ENCODE measurements at places on chromosomes 7 and 10.

- no peak for DNase-seq
These were observed 59.1 kb upstream of the ZNF32 start for GRCh38 chr10:43707770-43708169.

GRCh38 chr7:24701261-24702235 is 55.7 kb downstream of the GSDME start:
- no peak for DNase-seq

GRCh38 chr7:101862280-101863220 is 45.1 kb downstream of the CUX1 start:
- DNase-seq, result no peak

- DNase-seq, result no peak
These were observed 15.2 kb downstream of the PDGFA start for GRCh38 chr7:504221-505111.

DNA sequence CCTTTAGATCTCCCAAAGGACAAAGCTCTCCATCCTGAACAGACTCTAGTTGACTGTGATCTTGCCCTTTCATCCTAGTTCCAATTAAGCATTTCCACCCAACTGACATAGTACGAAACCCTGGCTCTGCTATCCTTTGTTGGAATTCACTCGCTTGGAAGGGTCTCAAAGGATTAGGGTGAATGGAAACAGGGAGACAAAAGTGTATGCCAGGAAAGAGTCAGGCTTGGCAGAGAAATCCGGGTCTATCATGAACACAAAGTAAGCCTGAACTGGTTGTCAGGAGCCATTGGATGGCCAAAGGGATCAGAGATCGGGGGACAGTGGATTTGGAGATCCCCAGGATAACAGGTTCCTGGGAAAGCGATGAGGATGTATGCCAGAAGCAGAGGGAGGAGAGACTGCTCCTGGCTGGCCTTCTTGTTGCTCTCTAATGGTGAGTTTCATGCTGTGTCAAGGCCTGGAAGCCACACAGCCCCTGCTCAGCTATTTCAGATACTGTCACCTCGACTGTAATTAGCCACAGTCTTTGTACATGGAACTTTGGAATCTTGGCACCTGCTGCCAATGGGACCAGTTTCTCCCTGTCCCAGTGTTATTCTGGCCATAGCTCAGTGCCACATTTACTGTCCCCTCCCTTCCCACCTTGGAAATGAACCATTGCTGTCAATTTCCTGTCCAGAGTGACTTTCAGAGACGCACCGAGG is 1168.7 kb upstream of the AUTS2 start:
- no peak for DNase-seq

DNA sequence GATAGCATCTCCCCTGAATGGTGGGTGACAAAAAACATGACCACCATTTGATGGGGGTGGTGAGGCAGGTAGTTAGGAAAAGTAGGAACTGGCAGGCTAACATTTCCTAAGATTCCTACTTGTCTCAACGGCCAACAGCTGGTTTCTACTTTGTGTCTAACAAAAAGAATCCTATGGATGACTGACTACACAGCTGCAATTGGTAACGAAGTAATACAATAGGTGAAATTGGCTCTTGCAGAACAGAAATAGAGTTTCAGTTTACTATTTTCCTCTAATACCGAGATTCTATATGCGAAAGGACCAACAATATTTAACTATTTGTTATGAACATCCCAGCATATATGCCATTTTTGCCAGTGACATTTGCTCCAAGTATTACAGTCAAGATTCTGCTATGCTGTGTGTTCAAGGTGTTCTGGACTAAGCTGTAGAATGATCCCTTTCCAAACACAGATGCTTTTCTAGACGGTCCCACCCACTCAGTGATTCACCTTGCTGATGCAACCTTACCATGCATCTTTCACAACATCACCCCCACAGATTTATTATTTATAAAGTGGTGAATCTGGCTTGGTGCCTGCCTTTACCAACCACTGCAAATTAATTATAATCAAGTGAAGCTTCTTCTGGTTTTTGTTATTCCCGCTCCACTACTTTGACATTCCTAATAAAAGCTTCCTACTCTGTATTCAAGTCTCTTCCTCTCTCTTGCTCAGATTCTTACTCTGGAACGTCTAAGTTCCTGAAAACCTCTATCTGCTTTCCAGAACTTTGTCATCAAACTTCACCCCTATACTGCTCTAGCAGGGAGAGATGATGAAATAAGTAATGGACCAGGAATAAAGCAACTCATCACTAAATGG is 16.8 kb downstream of the BBIP1 start:
- DNase-seq, result no peak

DNA sequence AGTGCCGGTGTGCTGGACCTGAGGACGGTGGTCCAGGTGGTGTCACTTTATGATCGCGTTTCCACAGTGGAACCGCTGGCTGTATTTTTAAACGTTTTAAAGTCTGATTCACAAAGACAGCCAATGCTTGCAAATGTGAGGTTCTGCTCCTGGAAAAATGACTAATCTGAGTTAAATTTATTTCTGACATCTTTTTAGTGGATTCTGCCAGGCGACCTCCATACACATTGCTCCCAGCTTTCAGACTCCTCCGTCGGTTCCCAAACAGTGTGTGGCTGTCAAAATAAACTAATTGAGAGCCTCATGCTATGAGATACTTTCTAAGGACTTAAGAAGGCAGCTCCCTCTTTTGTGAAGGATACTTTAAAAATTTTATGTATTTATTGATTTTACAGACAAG is 12.7 kb upstream of the TTYH3 start:
- DNase-seq, result no peak

DNA sequence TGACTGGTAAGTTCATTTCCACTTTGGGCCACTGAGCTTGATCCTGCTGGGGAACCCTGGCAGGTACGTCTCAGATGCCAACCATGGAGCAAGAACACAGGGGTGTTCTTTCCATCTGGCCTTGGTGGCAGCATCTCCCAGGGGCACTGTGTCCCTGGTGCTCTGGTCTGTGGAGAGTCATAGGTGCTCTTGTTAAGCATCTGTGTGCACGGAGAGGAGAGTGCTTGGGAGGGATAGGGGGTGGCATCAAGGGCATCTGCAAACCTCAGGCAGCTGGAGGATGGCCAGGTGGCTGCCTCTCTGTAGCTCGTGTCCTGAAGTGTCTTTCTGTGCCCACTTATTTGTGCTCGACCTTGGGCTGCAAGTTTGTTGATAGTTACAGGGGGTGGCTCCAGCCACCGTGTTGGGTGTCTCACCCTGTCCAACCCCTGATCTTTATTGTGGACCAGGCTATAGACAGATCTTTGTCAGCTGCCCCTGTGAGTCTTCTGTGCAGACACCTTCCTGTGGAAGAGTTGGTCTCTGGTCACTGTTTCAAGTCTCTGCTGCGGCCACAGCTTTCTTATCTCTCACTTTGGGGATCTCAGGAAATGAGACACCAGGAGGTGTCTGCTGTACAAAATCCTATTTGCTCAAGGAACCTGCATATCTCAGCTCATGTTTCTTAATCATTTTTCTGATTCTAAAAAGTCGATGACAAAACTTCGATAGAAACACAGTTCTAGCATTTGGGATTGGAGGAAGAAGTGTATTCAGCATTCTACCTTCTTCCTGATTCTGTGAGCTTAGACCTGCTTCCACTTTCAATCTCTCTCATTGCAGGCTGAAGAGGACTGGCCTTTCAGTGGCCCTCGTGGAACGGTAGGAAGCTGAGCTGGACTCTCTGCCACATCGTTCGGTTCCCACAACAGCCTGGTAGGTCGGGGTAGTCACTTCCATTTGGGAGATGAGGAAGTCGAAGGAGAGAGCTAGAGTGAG is 17.2 kb upstream of the GIMAP8 start:
- DNase-seq, result no peak

GRCh38 chr10:133487085-133487484 is 33.3 kb downstream of the SCART1 start:
- no peak for DNase-seq

DNA sequence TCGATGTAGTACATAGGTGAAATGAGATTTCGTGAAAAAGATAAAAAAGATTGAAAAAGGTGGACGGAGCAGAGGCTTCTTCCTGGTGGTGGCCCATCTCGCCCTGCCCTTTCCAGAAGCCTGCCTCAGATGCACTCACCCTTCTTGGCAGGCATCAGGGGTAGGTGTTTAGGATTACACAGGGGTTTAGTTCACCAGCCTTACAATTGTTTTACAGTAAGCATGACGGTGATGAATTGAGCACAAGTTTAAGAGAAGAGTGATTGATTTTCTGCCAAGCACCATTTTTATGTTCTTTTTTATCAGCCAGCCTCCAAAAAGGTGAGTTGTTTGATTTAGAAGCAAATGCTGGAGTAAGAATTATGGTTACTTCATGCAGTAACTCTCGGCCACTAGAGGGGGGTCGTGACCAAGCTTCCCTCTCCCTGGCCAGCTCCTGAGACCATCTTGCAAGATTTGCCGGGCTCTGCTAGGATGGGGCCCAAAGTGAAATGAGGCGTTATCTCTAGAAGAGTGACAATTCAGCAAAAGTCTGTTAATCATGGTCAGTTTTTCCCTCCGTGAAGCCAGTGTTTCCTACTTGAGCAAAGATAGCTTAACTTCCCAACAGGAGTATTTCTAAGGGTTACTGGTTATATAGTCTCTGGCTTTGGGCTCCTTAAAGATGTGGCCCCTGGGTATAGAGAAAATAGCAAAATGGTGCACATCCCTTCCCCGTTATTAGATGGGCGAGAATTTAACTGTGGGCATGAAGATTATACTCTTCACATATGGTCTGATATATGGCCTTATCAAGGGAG is 228.8 kb downstream of the BMPER start:
- no peak for DNase-seq

DNA sequence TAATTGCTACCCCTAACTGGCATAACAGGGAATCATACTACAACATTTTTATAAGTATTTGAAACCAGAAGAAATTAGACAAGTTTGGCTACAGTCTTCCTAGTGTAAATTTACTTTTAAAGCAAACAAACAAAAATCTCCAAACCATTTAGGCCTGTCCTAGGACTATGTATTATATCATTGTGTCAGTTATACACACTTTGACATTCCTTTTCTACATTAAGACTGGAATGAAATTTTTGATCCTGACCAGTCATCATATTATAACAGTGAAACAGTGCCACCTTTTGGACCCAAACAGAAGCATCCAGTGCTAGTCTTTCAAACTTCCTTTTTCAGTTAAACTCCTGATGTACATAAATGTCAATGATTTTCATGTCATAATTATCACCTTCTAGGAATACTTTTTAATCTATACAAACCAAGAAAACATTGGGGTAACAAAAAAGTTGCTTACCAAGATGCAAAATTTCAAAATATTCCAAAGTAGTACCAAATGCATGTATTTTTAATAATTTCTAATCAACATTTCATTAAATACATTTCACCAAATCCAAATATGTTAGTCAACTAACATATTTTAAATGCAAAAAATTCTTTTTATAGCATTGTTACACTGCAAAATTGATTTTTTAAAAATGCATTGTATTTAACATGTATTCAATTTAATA is 75.7 kb downstream of the IMMP2L start:
- no peak for DNase-seq

DNA sequence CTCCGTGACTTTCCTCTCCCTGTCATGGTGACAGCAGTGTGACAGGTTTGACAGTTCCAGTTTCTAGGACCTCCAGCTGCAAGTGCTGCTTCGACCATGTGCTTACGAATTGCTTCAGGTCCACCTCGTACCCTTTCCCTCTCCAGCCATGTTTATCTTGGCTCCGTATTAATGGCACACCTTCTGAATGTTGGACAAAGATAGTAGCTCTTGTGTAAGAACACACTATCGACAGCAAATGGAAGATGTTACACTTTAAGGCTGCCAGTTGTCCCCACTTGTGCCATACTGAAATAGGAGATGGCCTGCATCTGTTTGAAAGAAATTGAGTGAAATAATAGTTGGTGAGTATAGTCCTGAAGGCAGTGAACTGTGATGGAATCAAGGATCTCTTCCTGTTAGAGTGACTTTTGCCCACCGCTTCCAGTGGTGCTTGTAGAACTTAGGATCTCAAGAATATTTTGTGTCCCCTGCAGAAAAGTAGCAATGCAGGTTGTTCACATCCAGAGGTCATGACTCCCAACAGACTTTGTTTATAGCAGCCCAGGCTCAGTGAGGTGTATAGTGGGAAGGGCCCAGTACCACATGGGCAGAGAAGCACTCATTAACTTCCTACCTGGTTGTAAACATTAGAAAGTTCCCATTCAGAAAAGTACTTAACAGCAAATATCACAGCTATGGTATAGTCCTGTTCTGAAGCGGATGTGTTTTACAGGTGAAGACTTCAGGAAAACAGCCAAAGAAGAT is 629.7 kb upstream of the GALNT17 start:
- DNase-seq, result no peak

- DNase-seq, result no peak
These were observed 348.8 kb downstream of the SORCS3 start for GRCh38 chr10:104989880-104990279.

DNA sequence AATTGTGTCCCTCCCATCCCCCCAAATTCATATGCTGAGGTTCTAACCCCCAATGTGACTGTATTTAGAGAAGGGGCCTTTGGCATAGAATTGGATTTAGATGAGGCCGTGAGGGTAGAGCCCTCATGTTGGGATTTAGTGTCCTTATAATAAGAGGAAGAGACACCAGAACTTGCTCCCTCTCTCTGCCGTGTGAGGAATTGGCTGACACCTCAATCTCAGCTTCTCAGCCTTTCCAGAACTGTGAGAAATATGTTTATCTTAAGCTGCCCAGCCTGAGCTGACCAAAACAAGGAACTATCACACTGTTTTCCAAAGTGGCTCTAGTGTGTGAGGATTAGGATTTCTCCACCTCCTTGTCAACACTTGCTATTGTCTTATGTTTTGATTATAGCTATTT is 400.0 kb upstream of the FZD8 start:
- DNase-seq, result no peak

- DNase-seq, result no peak
These were observed 12.4 kb downstream of the ZNF789 start for GRCh38 chr7:99485094-99485493.

- no peak for DNase-seq
These were observed 121.7 kb downstream of the DOCK4 start for GRCh38 chr7:112084520-112084971.

- DNase-seq, result no peak
These were observed 10.9 kb downstream of the PWWP2B start for GRCh38 chr10:132407846-132408278.

DNA sequence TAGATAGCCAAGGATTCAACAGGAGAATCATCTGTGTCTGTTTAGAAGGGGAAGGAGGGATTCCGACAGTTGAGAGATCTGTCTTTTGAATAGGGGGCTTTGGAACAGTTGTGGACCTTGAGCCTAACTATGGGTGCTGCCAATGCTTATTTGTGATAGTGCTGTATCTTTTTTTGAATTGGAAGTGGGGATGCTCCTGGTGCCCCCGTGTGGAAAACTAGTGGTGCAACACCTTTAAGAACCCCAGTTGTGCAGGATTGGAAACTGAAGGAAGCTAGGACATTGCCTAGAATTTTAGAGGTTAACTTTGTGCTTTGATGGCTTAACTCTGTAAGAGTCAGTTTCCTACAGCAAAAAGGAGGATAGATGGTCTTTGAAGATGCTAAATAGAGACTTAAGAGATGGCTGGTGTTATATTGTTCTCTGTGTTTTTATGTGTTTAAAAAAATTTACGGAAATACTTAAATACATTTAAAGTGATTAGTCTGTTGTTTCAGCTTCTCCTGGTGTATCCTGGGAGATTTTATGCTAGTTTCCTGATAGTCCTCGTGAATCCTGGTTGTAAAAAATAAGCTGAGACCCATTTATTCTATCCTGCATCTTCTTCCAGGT is 69.3 kb downstream of the AP3M1 start:
- DNase-seq, result no peak

GRCh38 chr7:55073976-55074528 is 55.2 kb downstream of the EGFR start:
- no peak for DNase-seq
